ENCODE measurements at places on chromosomes 2 and 18. TPM values are rescaled to one million over a fixed set of nuclear protein-coding genes. Genes with fewer than 3 reads are reported as not detected.

The ANKRD23 gene
- 2.2 TPM for total RNA-seq

The IAH1 gene
- total RNA-seq: 47.7 TPM

The DES gene
- 0.30 TPM for total RNA-seq

The RGPD8 gene
- total RNA-seq: 23.0 TPM

The LYG2 gene
- total RNA-seq: not detected

- no peak for DNase-seq
Measured at GRCh38 chr2:71064110-71064611, 4.3 kb upstream of the NAGK start.

GRCh38 chr2:67079729-67080128 lies 317.4 kb upstream of the ETAA1 start:
- no peak for DNase-seq

GRCh38 chr18:79248495-79249060 lies 147.2 kb upstream of the NFATC1 start:
- no peak for DNase-seq

DNA sequence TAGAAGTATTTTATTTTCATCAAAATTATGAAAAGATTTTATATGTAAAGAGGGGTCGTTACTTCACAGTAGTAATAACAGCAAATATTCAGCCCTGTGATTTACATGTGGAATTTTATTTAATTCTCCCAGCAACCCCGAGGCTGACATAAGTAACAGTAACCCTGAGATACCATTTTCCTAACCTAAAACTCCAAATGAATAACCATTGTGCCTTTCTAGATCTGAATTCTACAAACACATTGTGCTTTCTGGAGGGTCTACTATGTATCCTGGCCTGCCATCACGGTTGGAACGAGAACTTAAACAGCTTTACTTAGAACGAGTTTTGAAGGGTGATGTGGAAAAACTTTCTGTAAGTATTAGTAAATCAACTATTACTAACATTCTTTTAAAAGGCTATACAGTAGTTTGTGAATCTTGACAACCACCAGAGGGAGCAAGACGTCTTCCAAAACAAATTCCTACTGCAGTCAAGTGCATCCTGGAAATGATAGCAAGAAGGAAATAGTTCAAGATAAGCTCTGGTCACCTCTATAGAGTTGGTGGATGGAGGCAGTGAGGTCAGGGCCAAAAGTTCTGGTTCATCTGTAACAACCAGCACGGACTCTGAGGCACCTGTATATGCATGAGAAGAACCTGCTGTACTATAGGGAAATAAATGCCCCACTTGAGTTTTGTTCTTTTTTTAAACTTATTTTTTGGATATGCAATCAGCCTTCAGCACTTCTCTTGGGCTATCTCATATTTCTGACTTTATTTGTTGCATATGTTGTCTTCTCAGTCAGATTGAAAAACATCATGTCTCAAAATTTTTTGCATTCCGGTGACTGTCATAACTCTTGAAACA lies 37.4 kb downstream of the ACTR2 start:
- DNase-seq: peak; percentile 87

Data from renal cortical epithelial cell (primary cell).